ENCODE measurements at places on chromosomes 1 and 21.

- no peak for DNase-seq
Measured at GRCh38 chr1:101065575-101065974, 40.0 kb upstream of the DPH5 start.

- DNase-seq = no peak
Measured at GRCh38 chr1:62142496-62142895, 52.2 kb upstream of the L1TD1 start.

DNA sequence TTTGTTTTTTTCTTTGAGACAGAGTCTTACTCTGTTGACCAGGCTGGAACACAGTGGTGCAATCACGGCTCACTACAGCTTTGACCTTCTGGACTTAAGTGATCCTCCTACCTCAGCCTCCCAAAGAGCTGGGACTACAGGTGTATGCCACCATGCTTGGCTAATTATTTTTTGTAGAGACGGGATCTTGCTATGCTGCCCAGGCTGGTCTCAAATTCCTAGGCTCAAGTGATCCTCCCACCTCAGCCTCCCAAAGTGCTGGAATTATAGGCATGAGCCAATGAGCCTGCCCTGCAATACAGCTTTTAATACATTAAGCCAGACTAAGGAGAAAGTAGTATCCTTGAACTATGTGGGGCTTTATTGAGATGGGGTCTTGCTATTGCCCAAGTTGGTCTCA, 16.6 kb upstream of the EXOSC10 start:
- DNase-seq = no peak

DNA sequence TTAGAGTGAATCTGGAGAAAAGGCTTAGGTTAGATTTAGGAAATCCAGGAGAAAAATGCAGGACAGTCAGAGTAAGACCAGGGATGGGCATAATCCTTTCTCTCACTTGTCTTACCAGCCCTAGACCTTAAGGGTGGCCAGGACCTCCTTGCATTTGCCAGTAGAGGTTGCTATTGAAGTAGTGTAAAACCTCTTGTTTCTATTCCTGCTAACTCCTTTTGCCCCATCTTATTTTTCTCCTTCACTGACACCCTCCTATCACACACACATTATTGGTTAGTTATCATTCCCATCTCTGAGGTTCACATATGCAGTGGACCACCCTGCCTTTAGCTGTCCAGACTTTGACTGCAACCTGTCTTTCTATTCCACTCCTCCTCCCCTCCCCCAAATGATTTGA, 75.0 kb upstream of the MACF1 start:
- DNase-seq = no peak

DNA sequence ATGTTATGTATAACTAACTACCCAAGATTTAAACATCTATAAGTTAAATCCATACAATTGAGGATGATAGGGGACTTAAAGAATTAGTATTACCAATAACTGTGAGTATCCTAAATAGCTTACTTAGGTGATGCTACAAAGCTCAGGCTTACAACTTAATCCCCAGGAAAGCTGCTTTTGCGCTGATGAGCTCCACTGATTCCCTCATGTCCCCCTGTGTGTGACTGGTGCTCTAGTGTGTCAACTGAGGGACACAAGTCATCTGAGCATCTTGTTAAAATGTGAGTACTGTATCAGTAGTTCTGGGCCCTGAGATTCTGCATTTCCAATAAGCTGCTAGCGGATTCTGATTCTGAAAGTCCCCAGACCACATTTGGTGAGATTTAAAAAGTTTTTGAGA, 1458.8 kb downstream of the MRPL39 start:
- DNase-seq = no peak

- DNase-seq = no peak
Measured at GRCh38 chr1:70509996-70510876, 99.2 kb downstream of the CTH start.

DNA sequence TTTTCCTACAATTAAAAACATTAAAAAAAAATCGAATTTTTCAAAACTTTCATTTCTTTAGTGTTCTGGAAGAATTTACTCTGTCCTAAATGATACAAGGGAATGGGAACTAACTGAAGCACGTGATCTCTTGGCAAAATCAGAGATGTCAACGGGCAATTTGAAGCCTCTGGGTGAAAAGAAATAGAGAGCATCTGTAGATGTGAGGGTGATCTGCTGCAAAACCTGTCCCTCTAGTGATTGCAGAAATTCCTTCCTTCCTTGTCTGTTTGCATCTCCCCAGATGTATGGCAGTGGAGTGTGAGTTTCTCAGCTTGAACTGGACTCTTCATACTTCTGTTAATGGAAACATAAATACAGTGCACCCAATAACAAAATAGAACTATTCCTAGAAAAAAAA, 100.5 kb upstream of the S1PR1 start:
- no peak for DNase-seq
